ENCODE measurements at places on chromosomes 12 and 14.

DNA sequence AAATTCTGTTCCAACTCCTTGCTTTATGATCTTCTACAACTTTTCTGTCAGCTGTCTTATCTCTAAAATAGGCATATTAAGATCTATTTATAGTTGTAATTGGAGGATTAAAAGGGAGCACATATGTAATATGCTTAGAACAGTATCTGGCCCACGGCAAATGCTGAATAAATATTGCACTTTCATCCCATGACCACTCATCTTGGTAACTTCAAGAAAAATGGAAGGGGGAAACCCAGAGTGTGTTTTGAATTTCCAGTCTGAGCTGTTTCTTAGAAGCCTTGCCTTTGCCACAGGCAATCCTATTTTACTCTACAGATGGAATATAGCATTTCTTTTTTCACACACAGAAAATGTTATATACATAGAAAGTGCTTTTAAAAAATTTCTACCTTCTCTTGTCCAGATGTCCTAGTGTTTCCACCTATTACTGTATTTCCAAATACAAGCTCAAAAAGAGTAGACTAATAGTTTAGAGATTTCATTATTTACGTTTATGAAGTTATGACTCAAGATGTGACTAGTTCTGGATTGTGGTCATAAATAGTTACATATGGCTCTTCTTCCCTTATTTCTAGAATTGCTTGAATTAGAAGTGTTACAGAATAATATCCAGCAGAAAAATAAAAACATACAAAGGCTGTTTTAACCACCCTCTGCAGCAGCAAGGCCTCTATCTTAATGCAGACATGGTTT, 6.2 kb upstream of the STXBP6 start:
- no peak for DNase-seq

DNA sequence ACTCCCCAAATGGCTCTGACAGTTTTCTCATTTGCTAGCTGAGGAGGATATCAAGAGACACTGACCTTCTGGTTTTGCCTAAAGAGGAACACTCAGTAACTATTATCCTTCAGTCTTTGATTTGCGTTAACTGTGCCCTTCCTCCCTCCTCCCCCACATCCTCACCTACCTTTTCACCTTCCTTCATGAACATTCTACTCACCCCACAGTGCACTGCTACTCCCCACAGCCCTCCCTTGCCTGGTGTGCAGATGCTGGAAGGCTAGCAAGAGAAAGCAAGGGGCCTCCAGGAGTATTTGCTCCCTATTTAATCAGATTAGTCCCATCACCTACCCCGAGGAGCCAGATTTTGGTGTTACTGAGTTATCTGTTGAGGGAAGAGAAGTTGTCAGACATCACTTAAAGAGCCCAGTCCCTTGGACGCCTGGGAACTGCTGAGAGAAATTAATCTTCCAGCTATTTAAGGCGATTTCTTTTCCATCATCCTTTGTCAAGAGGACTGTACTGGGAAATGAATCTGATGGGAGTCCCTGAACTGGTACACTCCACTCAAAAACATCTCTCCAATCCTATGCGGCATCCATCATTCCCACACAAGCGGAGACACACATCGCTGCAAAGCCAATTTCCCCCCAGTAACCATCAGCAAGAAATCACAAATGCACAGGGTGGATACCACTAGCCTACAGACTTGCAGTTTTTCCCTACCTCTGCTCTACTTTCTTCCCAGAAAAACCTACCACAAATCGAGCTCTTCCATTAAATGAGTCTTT, 11.5 kb downstream of the PSMB5 start:
- no peak for DNase-seq

DNA sequence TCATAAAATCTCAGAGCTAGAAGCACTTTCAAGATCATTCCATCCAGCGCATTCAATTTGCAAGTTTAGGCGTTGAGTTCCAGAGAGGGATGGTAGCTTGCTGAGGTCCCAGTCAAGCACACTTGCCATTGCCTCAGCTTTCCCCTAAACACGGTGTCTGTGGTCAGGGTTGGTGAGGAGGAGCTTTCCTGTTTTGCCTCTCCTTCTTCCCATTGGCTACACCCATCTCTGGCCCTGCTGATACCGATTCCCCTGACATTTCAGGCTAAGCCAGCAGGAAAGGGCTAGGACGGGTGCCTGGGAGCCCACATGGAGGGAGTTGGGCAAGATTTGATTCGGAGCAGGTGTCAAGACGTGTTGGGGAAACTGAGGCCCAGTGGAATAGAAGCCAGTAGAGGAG, 9.1 kb downstream of the NFATC4 start:
- no peak for DNase-seq

- DNase-seq, result no peak
Measured at GRCh38 chr12:28954333-28954732, 194.7 kb upstream of the FAR2 start.

GRCh38 chr12:112125250-112125999, at the start of gene TRAFD1:
Gene TRAFD1, plus strand, starts transcription at chr12:112125560. Its CDS starts 4,963 bp downstream, at chr12:112130523.
- peak; percentile 98 for DNase-seq

DNA sequence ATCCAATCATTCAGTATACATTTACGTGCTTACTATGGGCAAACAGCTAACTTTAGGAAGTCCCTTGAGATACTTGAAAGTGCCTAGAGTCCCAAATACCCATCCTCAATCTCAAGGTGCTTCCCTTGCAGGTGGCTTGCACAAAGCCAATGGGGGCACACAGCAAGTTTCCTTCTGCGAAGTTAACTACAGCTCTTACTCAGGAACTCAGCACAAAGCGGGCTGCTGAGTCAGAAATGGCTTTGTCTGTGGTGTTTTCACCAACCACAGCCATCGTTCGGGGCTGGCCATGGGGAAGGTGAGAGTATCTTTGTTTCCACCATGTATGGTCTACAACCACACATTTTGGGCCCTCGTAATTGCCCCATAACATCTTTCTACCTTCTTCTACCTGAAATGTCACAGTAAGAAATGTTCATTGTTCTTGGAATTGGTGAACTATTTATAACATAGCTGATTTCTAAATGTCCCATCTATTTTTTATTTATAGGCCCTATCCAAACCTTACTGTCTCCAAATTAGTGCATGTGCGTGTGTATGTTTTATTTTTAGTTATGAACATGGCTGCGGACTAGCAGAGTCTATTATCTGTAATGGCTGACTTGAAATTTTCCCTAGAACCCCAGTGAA, 13.9 kb downstream of the MFAP5 start:
- DNase-seq, result peak; percentile 57

- DNase-seq, result no peak
Measured at GRCh38 chr12:117671734-117672133, 297.1 kb downstream of the KSR2 start.

- DNase-seq, result no peak
Measured at GRCh38 chr14:72722201-72722785, 171.6 kb downstream of the DPF3 start.

DNA sequence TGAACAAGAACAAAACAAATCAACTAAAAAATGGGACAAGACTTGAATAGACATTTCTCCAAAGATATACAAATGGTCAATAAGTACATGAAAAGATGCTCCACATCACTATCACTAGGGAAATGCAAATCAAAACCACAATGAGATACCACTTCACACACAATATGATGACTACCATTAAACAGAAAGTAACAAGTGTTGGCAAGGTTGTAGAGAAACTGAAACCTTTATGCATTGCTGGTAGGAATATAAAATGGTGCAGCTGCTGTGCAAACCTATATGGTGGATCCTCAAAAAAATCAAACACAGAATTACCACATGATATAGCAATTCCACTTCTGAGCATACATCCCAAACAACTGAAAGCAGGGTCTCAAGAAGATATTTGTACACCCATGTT, 5.2 kb downstream of the SMAGP start:
- peak; percentile 50 for DNase-seq

- DNase-seq, result no peak
Measured at GRCh38 chr12:16622338-16622737, 16.4 kb upstream of the LMO3 start.

GRCh38 chr12:57200497-57200896, 16.1 kb upstream of the NXPH4 start:
- DNase-seq, result no peak

DNA sequence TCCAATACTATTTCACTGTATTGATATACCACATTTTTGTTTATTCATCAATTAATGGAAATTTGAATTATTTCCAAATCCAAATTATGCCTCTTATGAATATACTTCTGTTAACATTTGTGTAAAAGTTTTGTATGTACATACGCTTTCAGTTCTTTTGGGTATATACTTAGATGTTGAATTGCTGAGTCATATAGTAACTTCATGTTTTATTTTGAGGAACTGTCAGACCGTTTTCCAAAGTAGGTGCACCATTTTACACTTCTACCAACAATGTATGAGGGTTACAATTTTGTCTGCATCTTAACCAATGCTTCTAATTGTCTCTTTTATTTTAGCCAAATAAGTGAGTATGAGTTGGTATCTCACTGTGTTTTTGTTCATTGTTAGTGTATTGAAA, 10.2 kb upstream of the CCER1 start:
- DNase-seq, result no peak

DNA sequence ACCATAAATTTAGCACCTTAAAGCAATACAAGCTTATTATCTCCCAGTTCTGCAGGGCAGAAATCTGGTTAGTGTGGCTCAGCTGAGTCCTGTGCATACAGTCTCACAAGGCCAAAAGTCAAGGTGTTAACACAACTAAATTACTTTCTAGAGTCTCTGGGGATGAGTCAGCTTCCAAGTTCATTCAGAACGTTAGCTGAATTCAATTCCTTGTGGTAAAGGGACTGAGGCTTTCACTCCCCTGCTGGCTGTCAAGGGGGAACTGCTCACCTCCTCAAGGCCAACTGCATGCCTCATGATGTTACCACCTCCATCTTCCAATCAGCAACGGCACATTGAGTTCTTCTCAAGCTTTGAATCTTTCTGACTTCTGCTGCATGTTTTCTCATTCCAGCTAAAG, 27.6 kb downstream of the EML5 start:
- DNase-seq, result no peak

GRCh38 chr12:121297435-121297991, 1.0 kb upstream of the CAMKK2 start:
- DNase-seq, result no peak

- DNase-seq, result no peak
Measured at GRCh38 chr14:58265401-58265800, 20.8 kb downstream of the PSMA3 start.

- no peak for DNase-seq
Measured at GRCh38 chr14:63737582-63738006, 9.7 kb upstream of the SGPP1 start.

DNA sequence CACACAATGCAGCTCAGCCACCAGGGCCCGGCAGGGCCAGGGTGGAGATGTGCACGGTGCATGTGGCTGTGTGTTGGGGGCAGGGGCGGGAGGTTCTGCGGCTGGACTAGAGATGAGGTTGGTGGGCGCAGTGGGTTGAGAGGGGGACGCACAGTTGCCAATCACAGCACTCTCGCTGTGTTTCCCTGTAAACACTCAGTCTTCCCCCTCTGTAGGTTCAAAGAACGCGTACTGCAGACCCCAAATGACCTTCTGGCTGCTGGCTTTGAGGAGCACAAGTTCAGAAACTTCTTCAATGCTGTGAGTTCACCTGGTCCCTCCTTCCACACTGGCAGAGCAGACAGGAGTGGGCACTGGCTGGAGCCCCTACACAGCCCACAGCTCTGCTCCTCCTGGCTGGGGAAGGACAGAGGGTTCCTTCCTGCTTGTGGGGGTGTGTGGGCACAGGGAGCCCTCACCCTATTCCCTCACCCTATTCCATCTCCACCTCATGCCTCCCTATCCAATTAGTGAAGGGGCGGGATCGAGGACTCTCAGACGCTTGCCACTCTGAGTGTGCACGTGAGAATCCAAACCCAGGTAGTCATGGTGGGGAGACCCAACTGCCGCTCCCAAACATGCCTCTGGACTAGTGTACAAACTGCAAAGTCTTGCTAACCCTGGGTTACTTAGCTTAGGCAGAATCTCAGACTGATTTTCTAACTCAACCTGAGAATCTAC, 17.8 kb downstream of the OTUB2 start:
- DNase-seq, result no peak

DNA sequence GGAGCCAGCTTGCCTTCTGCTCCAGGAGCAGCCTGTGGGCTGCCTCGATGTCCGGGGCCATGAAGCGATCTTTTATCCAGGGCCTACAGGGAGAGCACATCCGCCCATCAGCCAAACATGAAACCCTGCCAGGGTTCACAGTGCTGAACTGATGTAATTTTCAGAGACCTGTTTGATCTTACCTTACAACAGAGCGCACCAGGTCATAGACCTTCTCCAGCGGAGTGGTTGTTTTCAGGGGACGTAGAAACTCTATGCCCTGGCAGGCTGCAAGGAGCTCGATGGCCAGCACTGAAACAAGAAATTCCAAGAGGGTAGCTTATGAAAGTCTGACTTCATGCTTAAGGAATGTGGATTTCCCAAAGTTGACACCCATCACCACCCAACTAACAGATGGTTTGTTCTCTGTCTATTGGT, 19.7 kb downstream of the HAL start:
- DNase-seq, result no peak

Data from CD4-positive, alpha-beta T cell treated with Interleukin-2 at 100 ng/mL for 4 hours (primary cell).